Activated CD8-positive, alpha-beta T cell treated with anti-CD3 and anti-CD28 coated beads, Interleukin-2, amount 10 ng/mL, durations not matched to agents 7 days and 5 days (primary cell): ENCODE measurements at places on chromosomes 7 and 10. TPM values are rescaled to one million over a fixed set of nuclear protein-coding genes. Genes with fewer than 3 reads are reported as not detected.

- H3K27ac ChIP-seq = no peak overlapping the region
- H3K27me3 ChIP-seq = no peaks in the 10 kb centered on the region
- H3K36me3 ChIP-seq = no peaks in the 10 kb centered on the region
- no peak for DNase-seq
Measured at GRCh38 chr10:105409370-105409769, 768.3 kb downstream of the SORCS3 start.

DNA sequence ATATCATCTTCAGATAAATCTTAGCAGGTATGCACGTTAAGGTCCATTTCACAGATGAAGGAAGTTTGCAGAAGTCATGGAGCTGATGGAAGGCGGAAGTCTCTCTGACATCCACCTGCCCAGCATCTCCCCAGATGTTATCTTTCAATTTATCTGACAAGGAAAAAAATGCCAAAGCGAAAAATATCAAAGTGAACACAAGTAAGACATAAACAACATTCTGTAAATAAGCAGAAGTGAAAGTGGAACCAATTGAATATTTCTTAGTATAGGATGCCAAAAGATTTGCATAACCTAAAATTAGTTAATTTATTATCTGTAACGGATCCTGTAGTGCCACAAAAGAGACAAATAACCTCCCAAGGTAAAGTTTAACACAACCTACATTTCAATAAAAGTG, 73.6 kb upstream of the NEBL start:
- H3K36me3 ChIP-seq = no peaks in the 10 kb centered on the region
- no peak overlapping the region for H3K4me3 ChIP-seq
- no peaks in the 10 kb centered on the region for H3K27me3 ChIP-seq
- no peak for DNase-seq
- no peak overlapping the region for H3K27ac ChIP-seq

EPO gene
- total RNA-seq = not detected

OR6B1 gene
- total RNA-seq = not detected

GRCh38 chr7:77362905-77363304, 53.2 kb downstream of the GSAP start:
- peaks cover 5% of the 10 kb centered on the region for H3K4me1 ChIP-seq
- no peaks in the 10 kb centered on the region for H3K27me3 ChIP-seq

FHIP2A gene
- 17.6 TPM for total RNA-seq

MYO1G gene
- 435 TPM for total RNA-seq

- H3K36me3 ChIP-seq = peaks cover 28% of the 10 kb centered on the region
- H3K4me1 ChIP-seq = peaks cover 4% of the 10 kb centered on the region
- no peak overlapping the region for H3K4me3 ChIP-seq
- no peak for DNase-seq
- H3K27ac ChIP-seq = no peak overlapping the region
Measured at GRCh38 chr10:1097436-1097835, 41.3 kb downstream of the WDR37 start.

- no peak overlapping the region for H3K27ac ChIP-seq
- no peak for DNase-seq
- no peaks in the 10 kb centered on the region for H3K27me3 ChIP-seq
- H3K36me3 ChIP-seq = no peaks in the 10 kb centered on the region
Measured at GRCh38 chr10:17980846-17981565, 29.3 kb downstream of the SLC39A12 start.

DNA sequence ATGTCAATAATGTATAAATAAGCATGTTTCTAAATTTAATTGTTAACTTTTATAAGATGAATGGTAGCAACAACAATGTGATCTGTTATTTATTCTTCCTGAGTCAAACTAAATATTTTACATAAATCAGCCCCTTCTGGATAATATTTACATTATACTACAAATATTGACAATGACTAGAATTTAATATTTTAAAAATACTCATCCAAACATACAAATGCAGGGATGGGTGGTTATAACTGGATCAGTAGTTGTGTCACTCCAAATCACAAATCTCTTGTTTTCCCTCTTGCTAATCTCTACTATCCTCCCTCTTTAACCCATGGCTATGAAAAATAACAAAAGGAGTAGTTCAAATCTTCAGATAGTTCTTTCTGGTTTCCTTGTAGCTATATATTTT, 407.0 kb downstream of the HTR7 start:
- no peaks in the 10 kb centered on the region for H3K36me3 ChIP-seq
- no peak for DNase-seq
- H3K27me3 ChIP-seq = no peaks in the 10 kb centered on the region
- H3K4me3 ChIP-seq = no peak overlapping the region
- no peak overlapping the region for H3K27ac ChIP-seq

MLLT10 gene
- 46.0 TPM for total RNA-seq

GRCh38 chr10:78814407-78814806, 254.4 kb upstream of the ZMIZ1 start:
- H3K36me3 ChIP-seq = no peaks in the 10 kb centered on the region
- peaks cover 14% of the 10 kb centered on the region for H3K27me3 ChIP-seq
- DNase-seq = no peak
- no peaks in the 10 kb centered on the region for H3K4me1 ChIP-seq
- H3K27ac ChIP-seq = no peak overlapping the region

HSPA12A gene
- not detected for total RNA-seq

PDAP1 gene
- total RNA-seq = 104 TPM

DNA sequence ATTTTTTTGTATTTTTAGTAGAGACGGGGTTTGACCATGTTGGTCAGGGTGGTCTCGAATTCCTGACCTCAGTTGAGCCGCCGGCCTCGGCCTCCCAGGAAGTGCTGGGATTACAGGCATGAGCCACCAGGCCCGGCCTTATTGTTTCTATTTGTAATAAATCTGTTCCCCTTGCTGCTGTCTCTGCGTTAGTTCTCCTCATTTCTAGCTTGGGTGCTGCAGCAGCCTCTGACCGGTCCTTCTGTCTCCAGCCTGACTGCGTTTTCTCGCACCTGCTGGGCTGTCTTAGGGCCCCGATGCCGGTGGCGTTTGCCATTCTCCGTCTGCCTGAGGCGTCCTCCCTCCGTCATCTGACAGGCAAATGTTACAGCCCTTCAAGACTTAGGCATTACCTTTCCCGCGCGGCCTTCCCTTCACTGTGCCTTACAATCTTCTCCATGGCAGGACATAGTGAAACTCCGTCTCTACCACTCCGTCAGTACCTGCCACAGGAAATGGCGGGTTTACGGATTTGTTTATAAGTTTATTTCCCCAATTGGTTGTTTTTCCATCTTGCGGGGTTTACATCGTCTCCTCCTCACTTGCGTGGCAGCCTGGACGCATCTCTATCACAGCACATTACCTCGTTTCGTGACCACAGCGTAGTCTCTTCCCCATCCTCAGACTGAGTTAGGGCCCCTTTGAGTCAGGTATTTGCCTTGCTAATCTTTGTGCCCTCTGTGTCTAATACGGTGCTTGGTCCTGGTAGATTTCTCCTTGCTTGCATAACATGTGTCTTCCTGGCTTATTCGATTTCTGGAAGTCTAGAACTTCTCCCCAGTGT, 2.3 kb upstream of the GIMAP8 start:
- peak overlapping the region; percentile 97 for H3K4me3 ChIP-seq
- no peaks in the 10 kb centered on the region for H3K27me3 ChIP-seq
- H3K4me1 ChIP-seq = peaks cover 49% of the 10 kb centered on the region
- peak; percentile 21 for DNase-seq
- H3K36me3 ChIP-seq = peaks cover 21% of the 10 kb centered on the region

SLC29A3 gene
- 3.0 TPM for total RNA-seq

DNA sequence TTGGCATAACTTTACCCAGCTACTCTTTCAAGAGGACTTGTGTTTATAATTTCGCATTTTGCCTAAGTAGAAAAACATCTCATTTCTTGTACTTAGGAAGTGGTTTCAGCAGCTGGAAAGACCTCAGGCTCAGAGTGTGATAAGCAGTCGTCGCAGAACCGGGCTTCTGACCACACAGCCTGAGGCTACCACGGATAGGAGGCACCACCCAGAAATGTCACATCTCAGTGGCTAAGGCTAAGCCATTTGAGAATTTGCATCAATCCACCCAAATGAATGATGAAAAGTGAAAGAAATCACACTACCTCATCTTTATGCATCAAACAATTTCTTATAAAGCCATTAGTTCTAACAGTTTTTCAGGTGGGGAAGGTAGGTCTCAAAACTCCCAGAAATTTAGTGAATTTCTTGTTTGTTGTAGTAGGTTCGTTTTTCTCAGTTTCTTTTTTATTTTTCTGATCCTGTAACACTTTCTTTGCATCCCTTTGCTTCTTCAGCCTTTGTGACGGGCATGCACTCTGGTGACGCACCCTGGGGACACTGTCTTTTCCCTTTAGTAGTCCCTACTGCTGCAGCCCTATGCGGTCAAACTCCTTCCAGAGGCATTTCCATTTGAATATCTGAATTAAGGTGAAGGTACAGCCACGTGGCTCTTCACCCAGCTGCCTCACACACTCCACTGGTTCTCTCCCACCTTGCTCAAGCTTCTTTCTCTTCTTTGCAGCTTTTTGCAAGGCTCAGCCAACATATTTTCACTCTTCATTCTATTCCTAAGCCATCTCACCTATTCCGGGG, 68.5 kb downstream of the MAP3K8 start:
- H3K4me1 ChIP-seq = peaks cover 93% of the 10 kb centered on the region
- peak overlapping the region; percentile 68 for H3K4me3 ChIP-seq
- peak overlapping the region; percentile 94 for H3K27ac ChIP-seq

SDHAF3 gene
- total RNA-seq = 21.0 TPM

OR2A5 gene
- not detected for total RNA-seq

DNA sequence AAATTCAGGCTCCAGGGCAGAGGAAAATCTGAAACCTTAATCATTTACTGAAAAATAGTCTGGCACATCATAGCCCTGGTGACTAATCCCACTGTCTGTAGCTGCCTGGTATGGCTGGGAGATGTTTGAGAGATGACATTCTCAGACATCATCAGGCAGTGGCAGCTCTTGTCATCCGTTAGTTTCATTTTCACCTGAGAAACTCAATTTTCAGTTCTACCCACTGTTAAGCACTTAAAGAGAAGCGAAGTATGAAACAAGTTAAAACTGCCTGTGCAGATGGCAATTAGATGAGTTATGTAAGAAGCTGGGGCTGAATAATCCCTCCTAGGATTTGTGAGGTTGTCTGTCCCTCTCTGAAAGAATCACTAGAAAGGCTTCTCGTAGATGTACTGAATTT, 150.2 kb downstream of the NSUN6 start:
- no peaks in the 10 kb centered on the region for H3K4me1 ChIP-seq
- no peaks in the 10 kb centered on the region for H3K36me3 ChIP-seq
- no peak overlapping the region for H3K27ac ChIP-seq
- H3K4me3 ChIP-seq = no peak overlapping the region
- DNase-seq = no peak

GRCh38 chr10:46534828-46535524, 21.5 kb downstream of the GPRIN2 start:
- no peaks in the 10 kb centered on the region for H3K4me1 ChIP-seq
- no peak overlapping the region for H3K4me3 ChIP-seq
- no peak for DNase-seq
- no peaks in the 10 kb centered on the region for H3K36me3 ChIP-seq
- H3K27ac ChIP-seq = no peak overlapping the region

GRCh38 chr7:151808400-151809145, 68.3 kb downstream of the PRKAG2 start:
- H3K27ac ChIP-seq = no peak overlapping the region
- H3K27me3 ChIP-seq = no peaks in the 10 kb centered on the region
- no peaks in the 10 kb centered on the region for H3K36me3 ChIP-seq
- H3K4me1 ChIP-seq = no peaks in the 10 kb centered on the region

LGI1 gene
- total RNA-seq = not detected

BBIP1 gene
- total RNA-seq = 21.1 TPM

- DNase-seq = no peak
- H3K36me3 ChIP-seq = no peaks in the 10 kb centered on the region
- H3K4me3 ChIP-seq = no peak overlapping the region
- H3K27ac ChIP-seq = no peak overlapping the region
- no peaks in the 10 kb centered on the region for H3K4me1 ChIP-seq
Measured at GRCh38 chr7:71208881-71209280, 76.9 kb downstream of the GALNT17 start.

MMRN2 gene
- not detected for total RNA-seq

DNA sequence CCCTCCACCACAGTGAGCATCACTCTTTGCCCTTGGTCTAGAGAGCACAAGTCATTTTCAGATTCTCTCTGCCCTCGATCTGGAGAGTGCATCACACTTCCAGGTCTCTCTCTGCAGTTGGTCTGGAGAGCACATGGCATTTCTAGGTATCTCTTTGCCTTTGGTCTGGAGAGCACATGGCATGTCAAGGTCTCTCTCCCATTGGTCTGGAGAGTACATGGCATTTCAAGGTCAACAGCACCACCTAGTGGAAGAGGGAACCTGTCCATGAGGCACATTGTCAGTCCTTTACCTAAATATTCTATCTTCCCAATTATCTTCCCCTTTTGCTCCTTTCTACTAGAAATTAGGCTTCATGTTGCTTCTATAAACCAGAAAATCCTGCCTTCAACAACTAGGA, 1139.4 kb downstream of the XPNPEP1 start:
- no peaks in the 10 kb centered on the region for H3K4me1 ChIP-seq
- DNase-seq = peak; percentile 28
- no peaks in the 10 kb centered on the region for H3K27me3 ChIP-seq
- H3K36me3 ChIP-seq = no peaks in the 10 kb centered on the region

DNA sequence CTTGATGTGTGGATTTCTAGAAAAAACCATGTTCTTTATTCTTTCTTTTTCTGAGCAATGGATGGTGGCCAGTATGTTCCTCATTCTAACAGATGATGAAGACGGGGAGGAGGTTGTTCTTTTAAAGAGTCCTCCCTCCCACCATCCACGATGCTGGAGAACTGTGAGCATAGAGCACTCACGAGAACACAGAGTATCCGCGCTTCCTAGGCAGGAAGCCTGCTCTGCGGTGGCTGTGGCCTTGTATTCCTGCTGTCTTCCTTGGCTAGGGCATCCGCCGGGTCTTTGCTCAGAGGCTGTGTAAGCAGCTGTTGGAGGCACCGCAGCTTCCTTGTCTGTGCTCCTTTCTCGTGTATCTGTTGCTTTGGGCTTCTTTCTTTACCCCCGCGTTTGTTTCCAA, 214.2 kb downstream of the CCDC3 start:
- peaks cover 4% of the 10 kb centered on the region for H3K4me1 ChIP-seq
- DNase-seq = no peak
- no peak overlapping the region for H3K27ac ChIP-seq
- no peak overlapping the region for H3K4me3 ChIP-seq
- H3K27me3 ChIP-seq = no peaks in the 10 kb centered on the region

DNA sequence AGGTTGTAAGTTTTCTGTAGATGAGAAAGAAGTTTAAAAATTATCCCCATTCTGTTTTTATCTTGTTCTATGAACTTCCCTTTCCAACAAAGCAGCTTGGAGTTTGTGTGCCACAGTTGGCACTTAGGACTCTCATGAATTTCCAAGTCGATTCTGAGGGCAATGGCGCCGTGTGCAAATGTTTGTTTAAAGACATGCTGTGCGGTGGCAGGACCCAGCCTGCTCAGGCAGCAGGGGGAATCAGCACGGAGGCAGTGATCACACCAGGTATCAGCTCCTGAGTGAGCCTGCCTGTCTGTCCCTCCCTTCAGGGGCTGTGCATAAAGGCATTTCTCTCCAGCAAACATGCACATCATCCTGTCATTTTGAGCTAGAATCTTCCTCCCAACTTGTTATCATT, 109.8 kb upstream of the WDR11 start:
- H3K4me3 ChIP-seq = no peak overlapping the region
- H3K27me3 ChIP-seq = no peaks in the 10 kb centered on the region
- no peaks in the 10 kb centered on the region for H3K36me3 ChIP-seq
- H3K27ac ChIP-seq = no peak overlapping the region
- H3K4me1 ChIP-seq = no peaks in the 10 kb centered on the region

GRCh38 chr7:37153376-37153775, 295.3 kb downstream of the ELMO1 start:
- no peak overlapping the region for H3K27ac ChIP-seq
- peaks cover 45% of the 10 kb centered on the region for H3K36me3 ChIP-seq
- no peaks in the 10 kb centered on the region for H3K27me3 ChIP-seq
- no peak for DNase-seq
- H3K4me3 ChIP-seq = no peak overlapping the region
